Activated CD4-positive, alpha-beta T cell treated with anti-CD3 and anti-CD28 coated beads for 1 hour (primary cell): ENCODE measurements at places on chromosomes 3 and 15.

DNA sequence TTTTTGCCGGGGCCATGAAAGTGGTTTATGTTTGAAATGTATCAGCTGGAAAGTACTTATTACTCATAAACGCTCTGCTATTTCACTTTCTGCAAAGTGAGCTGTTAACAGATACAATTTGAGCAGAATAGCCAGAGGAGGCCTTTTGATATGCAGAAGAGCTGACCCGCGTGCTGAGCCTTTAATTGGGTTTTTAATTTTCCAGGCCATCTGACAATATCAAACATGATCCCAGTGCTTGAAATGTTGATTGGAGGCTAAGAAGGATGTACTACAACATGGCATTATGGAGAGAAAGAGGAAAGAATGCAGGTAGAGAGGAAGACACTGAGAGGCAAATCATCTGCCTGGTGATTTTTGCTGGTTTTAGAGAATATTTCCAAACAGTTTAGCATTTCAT is 261.3 kb upstream of the MEIS2 start:
- DNase-seq: no peak

GRCh38 chr15:50883903-50884302 is 24.6 kb upstream of the AP4E1 start:
- DNase-seq: no peak

DNA sequence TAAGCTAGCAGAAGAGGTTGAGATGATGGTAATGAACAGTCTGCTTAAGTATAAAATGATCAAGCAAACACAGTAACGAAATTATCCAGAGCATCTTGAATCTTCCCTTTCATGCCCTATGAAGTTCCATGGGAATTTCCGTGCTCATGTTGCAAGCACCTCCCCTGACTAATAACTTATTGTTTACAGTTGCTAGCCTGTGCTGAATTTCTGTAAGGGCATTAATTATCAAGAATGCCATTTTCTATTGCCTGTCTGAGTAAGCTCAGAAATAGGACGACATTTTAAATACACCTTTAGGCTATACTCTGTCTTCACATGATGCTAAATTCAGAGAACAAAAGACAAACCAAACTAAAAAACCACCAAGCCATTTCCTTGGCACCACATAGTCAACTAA is 257.5 kb upstream of the LRTM1 start:
- DNase-seq: no peak

DNA sequence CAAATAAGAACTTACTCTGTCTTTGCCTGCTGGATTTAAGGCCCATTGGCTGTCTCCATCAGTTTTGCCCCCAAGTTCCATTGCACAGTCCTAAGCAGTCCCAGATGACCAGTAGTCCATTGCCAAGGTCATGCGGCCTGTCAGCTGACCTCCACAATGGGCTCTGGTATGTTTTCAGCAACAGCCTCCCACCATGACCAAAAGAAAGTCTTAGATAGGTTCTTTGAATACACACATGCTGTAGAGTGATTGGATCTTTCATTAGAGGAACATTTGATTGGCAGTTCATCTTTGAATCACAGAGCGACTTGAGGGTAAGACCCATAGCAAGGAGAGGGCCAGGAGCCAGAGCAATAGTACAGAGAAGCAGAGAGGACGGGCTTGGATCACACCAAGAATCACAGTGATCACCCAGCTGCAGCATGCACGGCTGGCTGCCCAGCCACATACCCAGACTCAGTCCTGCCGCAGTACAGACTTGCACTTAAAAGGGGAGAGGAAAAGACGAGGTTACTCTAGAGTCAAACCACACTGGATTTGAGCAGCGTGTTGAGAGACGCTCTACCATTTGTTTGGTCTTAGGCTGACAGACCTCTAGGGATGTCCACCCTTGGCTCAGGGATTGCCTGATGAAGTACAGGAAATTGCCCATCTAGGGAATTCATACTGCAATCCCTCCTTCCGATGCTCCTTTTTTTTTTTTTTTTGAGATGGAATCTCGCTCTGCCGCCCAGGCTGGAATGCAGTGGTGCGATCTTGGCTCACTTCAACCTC is 50.4 kb downstream of the APH1B start:
- DNase-seq: no peak

DNA sequence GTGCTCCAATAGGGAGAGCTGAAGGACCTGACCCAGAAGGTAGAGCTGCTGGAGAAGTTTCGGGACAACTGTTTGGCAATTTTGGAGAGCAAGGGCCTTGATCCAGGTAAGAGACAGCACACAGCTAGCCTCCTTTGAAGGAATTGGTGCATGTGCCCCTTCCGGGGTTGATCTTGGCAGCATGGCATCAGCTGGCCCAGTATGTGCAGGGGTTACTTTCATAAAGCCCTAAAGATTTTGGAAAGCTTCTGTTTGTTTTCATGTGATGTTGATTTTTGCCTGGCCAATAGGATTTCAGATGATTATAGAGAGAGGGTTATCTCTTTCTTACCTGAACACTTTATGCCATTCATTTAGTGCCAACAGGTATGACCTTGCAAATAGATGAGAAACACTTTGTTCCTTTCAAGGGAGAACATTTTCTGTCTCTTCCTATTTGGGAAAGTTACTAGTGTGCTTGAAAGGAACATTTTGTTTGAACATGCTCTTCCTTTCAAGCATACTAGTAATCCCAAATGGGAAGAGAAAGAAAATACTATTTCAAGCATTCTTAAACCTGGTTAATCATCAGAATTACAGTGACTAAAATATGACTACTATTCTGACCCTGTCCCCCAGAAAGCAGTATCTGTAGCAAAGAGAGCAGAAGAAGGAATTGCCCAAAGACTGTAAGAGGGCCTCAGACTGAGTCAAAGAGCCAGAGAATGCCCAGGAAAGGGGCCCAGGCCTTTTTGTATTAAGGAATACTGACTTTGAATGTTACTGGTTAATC is 7.5 kb downstream of the KNSTRN start:
- no peak for DNase-seq

GRCh38 chr3:67647390-67647878 is 7.0 kb downstream of the SUCLG2 start:
- no peak for DNase-seq

- no peak for DNase-seq
Measured at GRCh38 chr3:176755552-176755951, 441.7 kb downstream of the TBL1XR1 start.

DNA sequence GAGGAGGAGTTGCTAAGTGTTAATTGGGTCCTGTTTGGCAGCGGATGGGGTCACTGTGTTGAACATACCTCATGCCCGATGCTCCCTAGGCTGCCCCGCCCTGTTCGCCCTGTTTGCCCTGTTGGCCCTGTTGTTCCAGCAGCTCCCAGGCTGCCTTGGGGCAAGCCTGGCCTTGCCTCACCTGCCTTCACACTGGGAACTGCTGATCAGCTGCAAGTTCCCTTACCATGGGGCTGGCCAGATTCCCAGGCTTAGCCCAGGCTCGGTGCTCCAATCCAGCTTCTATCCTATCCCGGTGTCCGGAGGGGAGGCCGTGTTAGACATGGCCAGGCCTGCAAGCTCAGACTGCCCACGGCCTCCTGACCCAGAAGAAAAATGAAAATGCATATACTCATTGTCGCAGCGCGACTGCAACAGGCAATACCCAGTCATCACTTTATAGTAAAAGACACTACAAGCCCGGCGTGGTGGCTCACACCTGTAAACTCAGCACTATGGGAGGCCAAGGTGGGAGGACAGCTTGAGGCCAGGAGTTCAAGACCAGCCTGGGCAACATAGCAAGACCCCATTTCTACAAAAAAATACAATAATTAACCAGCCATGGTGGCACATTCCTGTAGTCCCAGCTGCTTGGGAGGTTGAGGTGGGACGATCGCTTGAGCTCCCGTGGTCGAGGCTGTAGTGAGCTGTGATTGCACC is 42.9 kb upstream of the ZNF710 start:
- no peak for DNase-seq

DNA sequence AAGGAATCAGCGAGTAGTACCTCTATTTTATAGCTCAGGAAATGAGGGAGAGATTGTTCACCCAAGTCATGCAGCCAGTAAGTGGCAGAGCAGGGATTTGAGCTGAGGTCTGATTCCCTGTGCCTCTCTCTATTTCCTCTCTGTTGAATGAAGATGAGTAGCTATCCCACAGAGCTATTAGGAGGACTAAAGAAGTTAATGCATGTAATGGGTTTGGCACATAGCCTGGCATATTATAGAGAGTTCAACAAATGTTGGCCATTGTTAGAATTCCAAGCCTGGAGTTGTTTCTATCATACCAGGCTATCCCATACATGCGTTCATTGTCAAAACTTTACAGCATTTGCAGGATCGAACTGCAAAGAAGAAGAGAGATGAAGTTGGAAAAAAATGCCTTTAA is 21.8 kb upstream of the KLHL6 start:
- no peak for DNase-seq

GRCh38 chr3:153760948-153761347 is 360.2 kb upstream of the ARHGEF26 start:
- no peak for DNase-seq

GRCh38 chr3:150105025-150105424 is 134.3 kb upstream of the PFN2 start:
- no peak for DNase-seq

DNA sequence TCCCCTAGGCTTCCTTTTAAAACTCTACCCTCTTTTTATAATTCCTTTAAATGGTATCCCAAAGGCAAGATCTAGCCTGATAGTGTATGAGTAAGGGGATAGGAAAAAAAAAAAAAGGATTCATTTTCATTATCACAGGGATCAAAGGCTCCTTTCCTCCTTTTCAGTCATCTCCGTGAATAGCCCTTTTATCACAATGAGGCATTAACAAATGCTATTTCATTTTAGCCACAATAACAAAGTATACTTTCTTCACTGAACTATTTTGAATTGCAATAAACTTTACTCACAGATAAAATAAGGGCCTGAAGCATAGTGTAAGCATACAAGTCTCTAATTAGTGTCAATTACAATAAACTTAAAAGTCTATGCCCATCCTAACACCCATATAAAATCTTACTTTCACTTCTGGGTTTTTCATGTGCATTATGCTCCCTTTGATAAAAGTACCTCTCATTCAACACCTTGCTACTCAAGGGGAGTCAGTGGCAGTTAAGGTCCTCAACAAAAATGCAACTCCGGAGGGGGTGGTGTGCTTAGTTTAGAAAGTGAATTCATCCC is 8.6 kb downstream of the HIGD1A start:
- no peak for DNase-seq

DNA sequence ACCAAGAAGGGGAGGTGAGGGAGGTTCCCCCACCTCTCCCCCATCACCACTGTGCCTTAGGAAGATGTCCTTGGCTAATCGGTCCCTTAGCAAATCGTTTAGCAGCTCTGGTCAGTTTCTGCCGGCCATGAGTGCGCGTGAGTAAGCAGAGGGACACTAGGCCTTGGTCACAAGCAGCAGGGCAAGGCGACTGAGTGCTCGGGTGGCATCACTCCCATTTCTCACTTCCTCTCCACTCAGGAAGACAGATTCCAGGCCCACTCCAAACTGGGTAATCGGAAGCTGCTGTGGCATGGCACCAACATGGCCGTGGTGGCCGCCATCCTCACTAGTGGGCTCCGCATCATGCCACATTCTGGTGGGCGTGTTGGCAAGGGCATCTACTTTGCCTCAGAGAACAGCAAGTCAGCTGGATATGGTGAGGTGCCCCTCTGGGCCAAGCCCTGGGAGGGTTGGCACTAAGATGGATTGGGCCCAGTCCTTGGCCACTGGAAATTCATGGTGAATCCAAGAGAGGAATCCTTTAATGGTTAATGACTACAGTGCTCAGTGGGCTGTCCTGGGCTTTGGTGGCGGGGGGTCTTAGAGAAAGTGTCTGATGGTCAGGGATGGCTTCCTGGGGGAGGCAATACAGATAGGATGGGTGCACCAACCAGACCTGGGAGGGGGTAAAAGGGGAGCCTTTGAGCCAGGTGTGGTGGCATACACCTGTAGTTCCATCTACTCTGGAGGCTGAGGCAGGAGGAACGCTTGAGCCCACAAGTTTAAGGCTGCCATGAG is 4.0 kb downstream of the PARP3 start:
- no peak for DNase-seq

DNA sequence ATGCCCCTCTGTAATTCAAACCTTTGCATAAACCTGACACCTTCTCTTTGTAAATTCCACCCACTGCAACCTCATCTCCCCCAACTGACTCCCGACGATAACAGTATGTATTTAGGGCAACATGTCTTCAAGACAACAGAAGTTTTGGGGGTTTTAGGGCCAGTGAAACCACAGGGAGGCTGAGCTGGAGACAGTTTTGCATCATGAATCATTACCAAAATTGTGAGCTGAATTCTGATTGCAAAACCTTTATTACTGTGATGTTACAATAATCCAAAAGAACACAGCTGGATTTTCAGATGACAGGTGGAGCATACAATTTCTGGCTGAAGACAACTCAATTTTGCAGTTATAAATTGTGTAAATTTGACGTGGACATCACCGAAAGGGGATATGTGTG is 281.3 kb upstream of the TTC14 start:
- DNase-seq: no peak
